ENCODE measurements at places on chromosomes 4 and X.
A peak's percentile ranks its signal among the peaks of the same experiment; 100 is the strongest.

- no peak for DNase-seq
Observed at GRCh38 chr4:118373614-118374255, 20.9 kb upstream of the PRSS12 start.

- DNase-seq, result no peak
Observed at GRCh38 chr4:128307123-128307571, 19.5 kb upstream of the PGRMC2 start.

DNA sequence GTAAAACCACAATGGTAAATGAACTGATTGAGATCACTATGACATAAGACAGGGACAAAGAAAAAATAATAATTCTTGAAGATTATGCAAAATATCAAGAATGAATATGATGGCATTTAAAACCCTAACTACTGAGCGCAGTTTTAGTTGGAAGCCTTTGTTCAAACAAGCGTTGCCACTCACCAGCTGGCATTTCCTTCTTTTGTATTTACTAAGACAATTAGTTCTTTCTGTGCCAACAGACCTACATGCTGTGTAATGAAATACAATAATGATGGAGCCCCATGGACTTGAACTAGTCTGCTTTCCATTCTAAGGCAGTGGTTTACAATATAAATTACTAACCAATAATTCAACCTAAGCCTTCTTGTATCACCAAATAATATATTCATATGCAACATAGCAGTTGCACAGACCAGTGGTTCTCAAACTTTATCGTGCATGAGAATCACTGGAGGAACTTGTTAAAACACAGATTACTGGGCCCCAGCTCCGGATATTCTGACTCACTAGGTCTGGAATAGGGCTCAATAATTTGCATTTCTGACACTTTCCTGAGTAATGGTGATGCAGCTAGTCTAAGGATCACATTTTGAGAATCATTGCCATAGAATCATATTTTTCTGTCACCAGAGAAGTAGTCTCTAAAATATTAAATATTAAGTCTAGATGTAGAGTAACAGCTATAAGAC, 196.4 kb upstream of the MAGEB18 start:
- DNase-seq, result no peak

DNA sequence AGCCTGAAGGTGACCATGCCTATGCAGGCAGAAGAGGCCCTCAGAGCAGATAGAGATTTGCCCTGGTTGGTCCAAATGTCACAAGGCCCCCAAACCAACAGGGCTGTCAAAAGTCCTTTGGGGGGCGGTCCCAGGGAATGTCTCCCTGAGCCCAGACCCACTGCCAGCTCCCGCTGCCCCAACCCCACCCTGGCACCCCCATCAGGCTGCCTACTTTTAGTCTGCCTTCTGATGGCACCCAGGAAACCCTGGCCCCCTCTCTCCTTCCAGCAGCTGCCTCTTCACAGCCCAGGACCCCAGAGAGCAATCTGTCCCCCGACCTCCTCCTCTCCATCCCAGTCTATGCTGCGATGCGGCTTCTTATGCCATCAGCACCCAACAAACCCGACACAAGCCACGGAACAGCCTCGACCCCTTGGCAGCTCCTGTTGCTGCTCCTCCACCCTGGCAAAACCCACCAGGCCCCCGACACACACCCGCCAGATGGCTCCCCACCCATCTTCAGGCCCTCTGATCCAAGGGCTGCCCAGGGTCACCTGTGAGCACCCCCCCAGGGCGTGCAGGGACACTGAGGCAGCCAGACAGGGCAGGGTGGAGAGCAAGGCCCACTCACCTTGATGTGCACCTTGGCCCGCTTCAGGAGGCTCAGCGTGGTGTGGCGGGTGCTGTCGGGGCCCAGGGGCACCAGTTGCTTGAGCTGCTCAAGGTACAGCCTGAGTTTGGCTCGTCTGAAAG, 9.9 kb downstream of the MXD4 start:
- no peak for DNase-seq

- no peak for DNase-seq
Observed at GRCh38 chrX:76428243-76429130, 977 bp downstream of the MAGEE1 start.

- peak; percentile 47 for DNase-seq
Observed at GRCh38 chr4:182925298-182925757, 8.1 kb upstream of the DCTD start.

DNA sequence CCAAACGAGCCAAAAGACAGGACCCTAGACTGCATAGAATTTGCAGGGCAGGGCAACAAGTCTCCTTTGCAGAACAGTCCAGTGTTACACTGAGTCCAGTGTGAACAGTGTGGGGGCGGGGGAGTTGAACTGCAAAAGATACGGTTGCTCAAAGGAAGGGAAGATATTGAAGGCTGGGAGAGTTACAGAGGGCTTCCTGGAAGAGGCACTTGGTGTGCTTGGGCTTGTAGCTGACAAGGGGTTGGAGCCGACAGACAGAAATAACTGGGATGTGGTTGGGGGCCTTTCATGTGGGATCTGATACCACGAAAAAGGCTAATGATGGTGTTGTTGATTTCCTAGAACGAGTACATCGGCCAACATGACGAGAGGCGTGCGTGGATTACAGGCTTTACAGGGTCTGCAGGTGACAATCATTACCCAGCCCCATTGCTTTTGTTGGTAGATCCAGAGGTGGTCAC, 6.1 kb downstream of the XPNPEP2 start:
- DNase-seq, result no peak

DNA sequence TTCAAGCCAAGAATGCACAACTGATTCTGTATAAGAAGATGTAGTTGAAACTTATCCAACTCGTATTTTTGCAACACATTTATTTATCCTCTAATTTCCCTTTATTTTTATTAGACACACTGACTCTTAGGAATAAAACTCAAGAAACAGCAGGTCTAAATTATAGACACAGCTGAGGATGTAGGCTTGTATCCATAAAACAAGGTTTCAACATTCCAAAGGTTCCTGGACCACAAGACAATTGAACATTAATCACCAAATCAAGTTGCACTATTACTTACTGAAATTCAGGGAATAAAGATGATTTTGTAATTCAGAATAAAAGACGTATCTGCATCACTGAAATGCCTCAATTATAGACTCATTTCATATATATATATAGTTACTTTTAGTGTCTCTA, 683.5 kb upstream of the GRIA3 start:
- DNase-seq, result no peak

DNA sequence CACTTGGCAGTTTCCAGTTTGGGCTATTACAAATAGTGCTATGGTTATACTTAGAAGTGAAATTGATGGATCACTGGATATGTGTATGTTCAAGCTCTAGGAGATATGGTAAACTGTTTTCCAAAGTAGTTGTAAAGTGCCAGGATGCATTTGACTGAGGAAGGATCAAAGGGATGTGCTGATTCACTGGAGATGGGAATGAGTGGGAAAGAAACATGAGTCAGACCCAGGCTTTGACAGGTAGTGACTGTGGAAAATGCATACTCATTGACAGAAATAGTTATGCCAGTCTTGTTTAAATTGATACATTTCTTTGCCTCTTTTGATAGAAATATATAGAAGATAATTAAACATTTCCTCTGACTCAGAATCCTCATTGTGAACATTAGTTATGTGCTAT, 77.9 kb downstream of the CEP135 start:
- no peak for DNase-seq

DNA sequence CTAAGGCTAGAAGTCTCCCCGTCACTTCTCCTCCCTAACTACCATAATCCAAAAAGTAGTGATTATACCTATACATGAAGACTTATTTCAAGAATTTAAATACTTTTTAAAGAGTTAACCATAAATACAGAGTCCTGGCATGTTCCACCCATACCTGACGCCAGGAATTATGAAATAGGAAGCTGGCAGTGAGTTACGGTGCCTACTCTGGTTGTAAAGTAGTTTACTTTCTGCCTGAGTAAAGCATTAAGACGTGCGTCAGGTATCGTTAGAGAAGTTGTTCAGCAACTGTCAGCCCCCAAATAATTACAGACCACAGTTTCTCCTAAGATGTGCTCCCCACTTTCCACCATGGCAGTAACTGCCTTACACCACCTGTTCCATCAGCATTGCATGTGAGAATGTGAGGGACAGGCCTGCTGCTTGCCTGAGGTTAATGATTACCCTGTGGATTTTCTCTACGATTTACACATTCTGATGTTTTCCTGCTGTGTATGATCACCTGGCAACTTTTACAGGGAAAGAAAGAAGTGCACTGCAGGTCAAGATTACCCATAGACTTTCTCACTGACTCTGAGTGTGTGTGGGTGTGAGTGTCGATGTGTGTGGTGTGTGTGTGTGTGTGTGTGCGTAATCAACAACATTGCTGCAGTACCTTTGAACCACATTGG, 92.3 kb upstream of the SLC7A11 start:
- no peak for DNase-seq

All from GM12878 (cell line).